ENCODE measurements at places on chromosomes 7 and 10.

- DNase-seq, result no peak
Measured at GRCh38 chr10:72087969-72088888, at the start of gene SPOCK2. TSS of gene SPOCK2 (minus strand) at chr10:72088551. CDS start at chr10:72088328, 223 bp downstream.

GRCh38 chr7:50781381-50782293 is 1.1 kb downstream of the GRB10 start:
- no peak for DNase-seq

DNA sequence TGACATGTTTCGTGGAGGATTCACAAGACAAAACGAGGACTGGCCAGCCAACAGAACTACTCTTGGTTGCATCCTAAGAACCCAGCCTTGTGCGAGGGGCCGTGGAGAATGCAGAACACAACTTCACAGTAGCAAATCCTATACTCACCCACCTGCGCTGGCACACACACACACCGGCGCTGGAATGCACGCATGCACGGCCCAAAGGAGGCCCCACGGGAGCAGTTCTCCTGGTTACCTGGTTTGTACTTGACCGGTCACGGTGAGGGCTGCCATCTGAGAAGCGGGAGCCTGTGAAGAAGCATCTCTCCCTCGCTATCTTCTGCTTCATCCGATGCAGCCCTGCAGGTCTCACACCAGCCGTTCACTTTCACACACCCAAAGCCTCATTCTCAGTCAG is 137.8 kb downstream of the ZMYND11 start:
- no peak for DNase-seq

DNA sequence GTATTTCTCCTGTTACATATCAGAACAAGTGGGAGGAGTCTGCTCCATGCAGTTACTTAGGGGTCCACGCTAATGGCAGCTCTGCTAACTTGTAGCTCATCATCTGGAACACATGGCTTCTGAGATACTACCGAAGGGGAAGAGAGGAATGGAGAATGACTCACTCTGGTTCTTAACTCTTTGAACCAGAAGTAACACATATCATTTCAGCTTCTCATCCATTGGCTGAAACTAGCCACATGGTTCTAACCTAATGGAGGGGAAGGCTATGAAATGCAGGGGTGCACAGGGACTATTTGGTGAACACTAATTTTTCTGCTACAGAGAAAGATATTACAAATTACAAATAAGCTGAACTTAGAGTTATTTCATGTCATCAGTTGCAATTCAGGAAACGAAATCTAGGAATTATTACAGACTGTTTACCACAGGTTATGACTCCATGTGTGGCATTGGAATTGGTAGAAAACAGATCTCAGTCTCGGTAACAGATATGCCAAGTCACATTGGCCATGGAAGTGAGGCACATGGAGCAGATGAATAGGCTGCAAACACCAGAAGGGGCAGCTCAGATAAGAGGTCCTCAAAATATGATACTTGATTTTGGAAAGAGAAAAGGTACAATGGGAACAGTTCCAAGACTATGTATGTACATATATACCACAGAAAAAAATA is 9.4 kb upstream of the KAT6B start:
- DNase-seq, result no peak

- peak; percentile 15 for DNase-seq
Measured at GRCh38 chr7:26368542-26368941, 76.9 kb downstream of the SNX10 start.
